EH (cell line): ENCODE measurements at places on chromosomes 7 and 10.

- DNase-seq: no peak
Observed at GRCh38 chr10:88121361-88121760, 257.9 kb downstream of the PTEN start.

GRCh38 chr10:86659721-86660453, 5.5 kb downstream of the OPN4 start:
- no peak for DNase-seq

GRCh38 chr7:111413739-111414138, 148.6 kb downstream of the IMMP2L start:
- DNase-seq: no peak

GRCh38 chr7:108736221-108736891, 166.7 kb downstream of the DNAJB9 start:
- no peak for DNase-seq

DNA sequence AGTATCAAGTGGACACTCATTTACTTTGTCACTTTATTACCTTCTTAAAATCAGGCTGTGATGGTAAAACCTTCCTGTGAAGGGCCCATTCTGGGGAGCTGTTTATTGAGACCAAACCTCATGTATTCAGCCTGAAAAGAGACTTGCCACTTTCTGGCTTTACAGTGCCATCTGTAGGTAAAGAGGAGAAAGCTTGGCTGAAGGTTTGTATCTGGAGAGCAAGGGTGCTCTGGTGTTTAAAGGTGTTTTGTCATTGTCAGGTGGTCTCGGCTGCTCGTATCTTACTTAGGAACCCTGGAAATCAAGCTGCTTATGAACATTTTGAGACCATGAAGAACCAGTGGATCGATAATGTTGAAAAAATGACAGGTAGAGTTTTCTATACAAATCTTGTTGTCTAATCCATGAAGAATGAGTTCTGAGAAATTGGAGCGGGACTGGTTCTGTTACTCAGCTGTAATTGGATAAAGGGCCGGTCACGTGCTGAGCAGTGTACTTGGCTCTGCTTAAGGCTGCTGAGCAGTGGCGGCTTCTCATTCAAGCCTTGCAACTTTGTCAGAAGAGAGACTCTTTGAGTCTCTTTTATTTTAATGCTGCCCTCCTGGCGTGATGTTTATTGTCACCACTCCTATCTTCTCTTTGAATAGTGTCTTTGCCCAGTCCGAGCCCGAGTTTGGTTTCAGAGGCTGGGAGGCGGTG, 46.9 kb downstream of the AP3M1 start:
- peak; percentile 42 for DNase-seq

DNA sequence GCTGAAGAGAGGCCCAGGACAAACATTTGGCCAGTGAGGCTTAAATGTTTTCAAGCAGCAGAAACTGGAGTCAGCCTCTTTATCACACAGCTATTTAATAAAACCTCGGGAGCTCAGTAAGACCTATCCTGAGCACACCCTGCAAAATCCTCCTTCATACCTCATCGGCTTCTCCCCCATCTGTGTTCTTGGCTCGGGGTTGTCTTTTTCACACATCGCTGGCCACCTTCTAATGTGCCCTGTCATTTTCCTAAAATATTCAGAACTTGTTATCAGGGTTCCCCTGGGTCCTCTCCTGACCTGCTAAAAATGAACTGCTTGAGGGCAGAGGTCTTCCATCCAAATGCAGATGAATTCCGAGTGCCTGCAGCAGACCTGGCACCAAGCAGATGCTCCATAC, 310.3 kb upstream of the AKR1E2 start:
- no peak for DNase-seq

GRCh38 chr7:19090526-19090925, 26.9 kb downstream of the TWIST1 start:
- peak; percentile 14 for DNase-seq

DNA sequence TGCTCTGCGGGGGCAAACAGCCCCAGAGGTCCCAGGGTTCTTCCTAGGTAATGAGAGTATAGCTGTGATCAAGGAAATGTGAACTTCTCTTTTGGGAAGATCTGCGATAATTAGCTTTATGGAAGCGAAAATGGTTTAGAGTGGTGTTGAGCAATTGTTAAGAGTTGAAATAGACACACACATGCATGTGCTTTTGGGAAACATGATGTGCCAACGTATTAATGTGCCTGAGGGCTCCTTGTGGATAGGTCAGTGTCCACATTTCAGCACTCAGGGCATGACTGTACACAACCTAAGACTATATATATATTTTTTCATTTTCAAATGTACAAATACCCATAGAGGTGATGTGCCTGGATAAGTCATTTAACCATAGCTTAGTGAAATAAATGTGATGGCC, 67.0 kb downstream of the GSDME start:
- no peak for DNase-seq

- no peak for DNase-seq
Observed at GRCh38 chr7:69617364-69617763, 19.1 kb downstream of the AUTS2 start.

GRCh38 chr7:149459540-149460452, 1.1 kb downstream of the ZNF777 start:
- DNase-seq: peak; percentile 27

GRCh38 chr7:44858161-44858560, 10.3 kb upstream of the H2AZ2 start:
- no peak for DNase-seq

GRCh38 chr7:128233471-128233870, 7.6 kb upstream of the LEP start:
- no peak for DNase-seq

GRCh38 chr7:115477193-115477651, 553.3 kb downstream of the TFEC start:
- DNase-seq: peak; percentile 36

DNA sequence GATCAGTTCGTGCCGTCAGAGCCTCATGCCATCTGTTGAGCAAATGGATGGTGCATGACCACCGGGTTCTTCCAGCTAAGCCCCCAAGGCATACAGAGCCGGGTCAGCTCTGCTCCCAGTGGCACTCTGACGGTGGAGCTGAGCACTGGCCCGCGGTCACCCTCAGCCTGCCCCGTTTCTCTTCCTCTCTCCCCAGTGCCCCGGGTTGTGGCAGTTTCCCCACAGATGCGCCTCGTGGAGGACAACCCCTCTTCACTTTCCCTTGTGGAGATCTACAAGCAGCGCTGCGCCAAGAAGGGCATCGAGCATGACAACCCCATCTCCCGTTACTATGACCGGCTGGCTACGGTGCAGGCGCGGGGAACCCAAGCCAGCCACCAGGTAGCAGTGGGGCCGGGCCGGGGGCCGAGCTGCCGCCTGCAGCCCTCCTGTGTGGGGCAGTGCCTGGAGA, 129.9 kb downstream of the TRRAP start:
- no peak for DNase-seq

DNA sequence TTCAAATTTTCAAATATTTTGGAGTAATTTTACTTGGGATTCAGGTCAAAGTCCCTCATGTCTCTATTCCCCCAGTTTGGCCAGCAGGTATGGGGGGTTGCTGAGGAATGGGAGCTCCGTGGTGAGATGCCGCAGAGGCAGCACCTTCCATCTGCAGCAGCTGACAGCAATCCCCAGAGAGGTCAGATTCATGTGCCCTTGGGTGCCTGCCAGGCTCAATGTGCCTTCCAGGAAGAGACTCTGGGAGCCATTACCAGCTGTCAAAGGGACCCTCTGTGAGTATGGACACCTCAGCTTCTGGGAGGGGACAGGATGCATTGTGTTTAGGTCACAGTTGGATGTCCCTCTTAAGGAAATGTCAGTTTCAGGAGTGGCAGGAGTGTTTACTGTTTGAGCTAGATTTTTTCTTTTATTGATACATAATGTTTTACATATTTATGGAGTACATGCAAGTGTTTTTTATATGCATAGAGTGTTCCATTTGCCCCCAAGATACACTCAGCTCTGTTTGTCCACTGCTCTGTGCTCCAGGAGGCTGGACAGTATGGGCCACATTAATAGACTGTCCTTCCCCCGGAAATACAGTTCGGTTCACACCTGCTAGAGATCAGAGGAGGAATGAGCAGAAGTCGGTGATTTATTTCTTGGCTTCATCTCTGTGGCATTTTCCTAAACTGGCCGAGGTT, 75.3 kb upstream of the GRB10 start:
- no peak for DNase-seq

GRCh38 chr10:80289451-80290287, at the start of gene MAT1A:
Gene MAT1A, minus strand, starts transcription at chr10:80289658. Its CDS starts 235 bp downstream, at chr10:80289423.
- DNase-seq: peak; percentile 17

- no peak for DNase-seq
Observed at GRCh38 chr7:47837826-47838225, 110.4 kb downstream of the PKD1L1 start.

GRCh38 chr10:123995461-123996131, 97.8 kb downstream of the CHST15 start:
- peak; percentile 85 for DNase-seq

DNA sequence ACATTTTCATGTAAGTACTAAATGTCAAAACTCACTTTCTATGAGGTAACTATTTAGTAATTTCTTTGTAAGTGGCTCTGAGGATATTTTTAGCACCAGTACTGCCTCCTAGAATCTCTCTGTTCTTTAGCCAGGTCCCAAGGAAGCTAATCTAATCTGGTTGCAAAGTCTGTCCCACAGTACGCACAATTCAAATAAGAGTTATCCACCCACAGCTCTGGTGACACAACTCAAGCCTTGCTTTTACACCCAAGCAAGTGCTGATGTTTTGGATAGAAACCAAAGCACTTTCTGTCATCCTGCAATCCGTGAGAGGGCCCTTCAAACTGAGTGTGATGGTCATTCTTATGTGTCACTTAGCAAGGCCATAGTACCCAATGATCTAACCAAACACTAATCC, 14.5 kb downstream of the GIMAP5 start:
- DNase-seq: no peak

- no peak for DNase-seq
Observed at GRCh38 chr10:112884179-112884504, 65.9 kb upstream of the TCF7L2 start.

- no peak for DNase-seq
Observed at GRCh38 chr10:89699581-89700064, 1.8 kb upstream of the KIF20B start.

GRCh38 chr7:80303315-80303714, 168.7 kb downstream of the GNAI1 start:
- no peak for DNase-seq

GRCh38 chr10:78778444-78779338, 290.1 kb upstream of the ZMIZ1 start:
- no peak for DNase-seq

DNA sequence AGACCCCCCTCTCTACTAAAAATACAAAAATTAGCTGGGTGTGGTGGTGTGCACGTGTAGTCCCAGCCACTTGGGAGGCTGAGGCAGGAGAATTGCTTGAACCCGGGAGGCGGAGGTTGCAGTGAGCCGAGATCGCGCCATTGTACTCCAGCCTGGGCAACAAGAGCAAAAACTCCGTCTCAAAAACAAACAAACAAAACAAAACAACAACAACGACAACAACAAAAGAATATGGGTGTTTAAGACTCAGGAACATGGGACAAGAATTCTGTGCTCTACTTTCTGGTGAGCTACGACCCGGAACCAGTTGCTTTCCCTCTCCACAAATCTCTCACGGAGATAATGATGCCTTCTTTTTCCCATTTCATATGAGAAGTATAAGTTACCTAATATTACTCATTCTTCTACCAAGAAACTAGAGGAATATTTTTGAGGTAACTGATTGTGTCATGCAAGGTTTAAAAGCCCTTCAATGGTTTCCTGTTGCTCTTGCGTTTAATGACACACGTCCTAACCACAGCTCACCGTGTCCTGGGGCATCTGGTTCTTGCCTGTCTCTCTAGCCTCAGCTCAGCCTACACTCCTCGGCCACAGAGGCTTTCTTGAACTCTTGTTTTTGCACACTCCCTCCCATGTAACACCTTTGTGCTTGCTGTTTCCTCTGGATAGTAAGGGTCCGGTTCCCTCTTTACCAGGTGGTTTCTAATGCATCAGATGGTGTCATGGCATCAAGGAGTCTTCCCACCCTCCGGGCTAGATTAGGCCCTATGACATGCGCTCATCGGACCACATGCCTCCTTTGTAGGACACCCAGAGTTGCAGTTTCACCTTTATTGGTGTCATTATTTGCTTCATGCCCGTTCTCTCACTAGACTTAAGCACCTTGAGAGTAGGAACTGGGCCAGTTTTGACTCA, 67.5 kb downstream of the PFKFB3 start:
- peak; percentile 32 for DNase-seq

DNA sequence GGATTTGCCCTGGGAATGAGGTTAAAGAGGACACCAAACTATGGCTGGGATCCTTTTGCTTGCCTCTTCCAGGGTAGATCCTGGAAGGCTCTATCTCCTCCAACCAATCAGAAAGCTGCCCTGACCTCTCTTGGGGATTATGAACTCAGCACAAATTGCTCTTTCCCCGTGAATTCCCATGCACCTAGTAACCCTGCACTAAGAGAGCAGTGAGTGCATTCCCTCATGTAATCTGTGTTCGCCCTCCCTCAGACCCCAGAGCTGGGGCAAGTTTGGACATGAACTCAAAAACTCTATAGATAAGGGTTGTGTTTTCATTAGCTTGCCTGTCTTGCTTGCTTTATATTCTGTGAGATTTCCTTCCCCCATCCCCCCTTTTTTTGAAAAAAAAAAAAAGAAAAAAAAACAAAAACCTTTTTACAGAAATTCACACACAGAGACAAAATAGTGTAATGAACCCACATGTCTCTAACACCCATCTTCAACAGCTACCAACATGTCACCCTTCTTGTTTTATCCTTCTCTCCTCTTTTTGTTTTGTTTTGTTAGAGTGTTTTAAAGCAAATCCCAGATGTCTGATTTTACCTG, 225.5 kb upstream of the TCF7L2 start:
- DNase-seq: no peak

GRCh38 chr10:79382491-79382941, 35.2 kb downstream of the PPIF start:
- DNase-seq: no peak

DNA sequence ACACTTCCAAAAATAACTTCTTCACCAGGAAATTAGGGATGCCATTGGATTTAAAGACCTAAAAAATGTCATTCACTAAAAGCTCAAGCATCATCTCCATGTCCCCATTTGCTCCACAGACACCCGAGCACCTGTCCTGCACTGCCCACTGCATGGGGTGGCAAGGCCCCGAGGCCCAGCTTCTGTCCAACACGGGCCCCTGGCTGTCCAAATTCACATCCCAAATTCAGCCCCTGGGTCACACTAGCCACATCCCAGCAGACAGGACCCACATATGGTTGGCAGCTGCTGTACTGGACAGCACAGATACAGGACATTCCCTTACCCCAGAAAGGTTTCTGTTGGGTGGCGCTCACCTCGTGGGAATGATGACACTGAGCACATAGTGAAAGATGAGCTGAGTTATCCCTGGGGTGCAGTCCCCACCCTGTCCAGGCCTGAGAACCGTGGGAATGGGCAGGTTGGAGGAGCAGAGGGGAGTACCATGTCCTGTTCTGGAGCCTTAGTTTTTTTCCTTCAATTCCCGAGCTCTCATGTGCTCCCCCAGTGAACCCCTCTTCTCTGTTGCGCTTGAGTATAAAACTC, 55.3 kb downstream of the CSGALNACT2 start:
- no peak for DNase-seq

DNA sequence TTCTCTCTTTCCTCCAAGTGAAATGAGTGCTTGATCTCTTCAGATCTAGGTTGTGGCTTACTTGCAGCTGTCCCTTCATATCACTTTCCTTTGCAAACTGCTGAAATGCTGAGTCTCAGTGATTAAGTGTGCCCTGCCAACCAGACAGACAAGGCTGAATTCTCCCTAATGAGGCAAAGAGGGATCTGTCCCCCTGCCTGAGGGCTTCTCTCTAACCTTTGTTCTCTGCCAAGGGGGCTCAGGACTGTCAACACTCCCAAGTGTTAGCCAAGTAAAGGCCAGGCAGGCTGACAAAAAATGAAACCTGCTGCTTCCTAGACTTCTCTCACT, at the start of gene MSS51:
TSS of gene MSS51 (minus strand) at position 24 of the 330 bp plus-strand sequence. CDS start 5,277 bp downstream, outside the sequence.
- no peak for DNase-seq

- DNase-seq: peak; percentile 99
Observed at GRCh38 chr10:98323221-98324164, 55.5 kb upstream of the LOXL4 start.

GRCh38 chr10:119283818-119284217, 76.4 kb downstream of the GRK5 start:
- no peak for DNase-seq
